Inflammatory macrophage treated with lipopolysaccharide for 1 hour (primary cell): ENCODE measurements at places on chromosomes 7 and 10.

GRCh38 chr10:36683421-36683820, 442.0 kb upstream of the ANKRD30A start:
- DNase-seq: no peak

GRCh38 chr7:122416336-122416735, 111.8 kb upstream of the FEZF1 start:
- no peak for DNase-seq

- no peak for DNase-seq
These were observed 123.6 kb upstream of the PPP2R2D start for GRCh38 chr10:131777162-131777561.

- DNase-seq: no peak
These were observed 87.7 kb downstream of the GFRA1 start for GRCh38 chr10:116185199-116185867.

GRCh38 chr7:147638566-147638965, 952.0 kb upstream of the C7orf33 start:
- no peak for DNase-seq

- DNase-seq: peak; percentile 62
These were observed 5.0 kb downstream of the TWIST1 start for GRCh38 chr7:19112274-19113001.

DNA sequence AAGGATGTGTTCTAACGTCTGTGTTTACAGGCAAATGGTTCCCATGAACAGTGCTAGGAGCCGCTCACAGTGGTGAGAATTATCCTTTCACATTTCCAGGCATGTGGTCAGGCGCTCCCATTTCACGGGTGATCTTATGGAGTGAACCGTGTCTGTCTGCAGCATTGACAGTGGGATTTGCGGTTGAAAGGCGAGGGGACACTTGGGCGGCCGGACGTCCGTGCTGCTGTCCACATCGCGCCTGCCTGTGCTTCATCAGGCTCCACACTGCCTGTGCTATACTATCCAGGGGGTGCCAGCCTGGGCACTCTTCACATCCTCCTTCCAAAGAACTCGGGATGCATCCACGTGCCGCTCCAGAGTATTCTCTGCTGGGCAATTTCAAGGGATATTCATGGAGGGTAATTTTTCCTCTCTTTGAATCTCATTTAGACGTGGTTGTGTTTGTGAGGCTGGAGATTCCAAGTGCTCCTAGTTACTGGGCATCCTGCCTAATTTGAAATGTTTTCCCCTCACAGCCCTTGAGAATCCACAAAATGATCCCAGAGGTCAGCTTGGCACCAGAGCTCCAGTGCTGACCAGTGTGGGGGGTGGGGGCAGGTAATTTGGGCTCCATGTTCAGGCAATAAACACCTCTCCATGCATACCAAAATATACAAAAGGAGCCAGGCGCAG, 61.9 kb upstream of the EBF3 start:
- no peak for DNase-seq

DNA sequence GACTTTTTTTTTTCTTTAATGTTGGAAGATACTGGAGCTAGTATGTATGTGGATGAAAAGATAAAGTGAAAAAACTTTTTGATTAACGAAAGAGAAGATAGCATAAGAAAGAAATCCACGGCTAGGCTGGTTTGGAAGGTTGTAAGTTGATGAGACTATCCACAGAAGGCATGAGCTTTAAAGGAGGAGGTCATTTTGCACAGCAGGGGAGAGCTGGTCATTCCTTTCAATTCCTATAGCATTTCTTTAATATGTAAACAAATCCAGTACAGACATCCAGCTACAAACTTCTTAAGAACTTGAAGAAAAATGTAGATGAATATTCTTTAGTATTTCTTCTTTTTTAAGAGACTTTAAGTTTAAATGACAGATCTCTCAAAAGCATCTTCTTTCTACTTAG, 281.3 kb downstream of the CACNA2D1 start:
- no peak for DNase-seq

DNA sequence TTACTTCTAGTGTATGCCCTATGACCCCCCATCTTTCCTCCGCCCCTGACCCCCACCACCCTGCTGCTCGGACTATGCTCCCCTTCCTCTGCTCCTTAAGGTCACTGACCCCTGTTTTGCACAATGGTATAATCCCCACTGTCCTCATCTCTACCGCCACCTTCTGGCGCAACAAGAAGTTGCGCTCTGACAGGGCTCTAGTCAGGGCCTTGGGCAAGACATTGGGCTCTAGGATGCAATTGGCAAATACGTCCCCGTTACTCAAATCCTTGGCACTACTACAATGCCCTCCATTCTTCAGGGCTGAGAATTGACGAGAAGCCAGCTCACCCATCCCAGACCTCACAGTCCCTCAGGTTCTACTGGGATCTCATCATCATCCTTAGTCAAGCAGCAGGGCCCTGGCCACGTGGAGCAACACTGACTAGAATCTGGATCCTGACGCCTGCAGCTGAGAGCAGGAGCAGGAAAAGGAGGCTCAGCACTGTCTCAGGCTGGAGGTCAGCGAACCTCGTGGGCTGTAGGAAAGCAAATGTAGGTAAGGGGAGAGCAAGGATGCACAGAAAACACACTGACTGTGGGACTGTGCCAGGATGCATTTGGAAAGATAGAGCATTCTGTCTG, 10.6 kb downstream of the LRIT2 start:
- peak; percentile 55 for DNase-seq

- no peak for DNase-seq
These were observed 80.3 kb downstream of the RAMP3 start for GRCh38 chr7:45237788-45238461.

- DNase-seq: peak; percentile 1
These were observed 112.8 kb upstream of the SFMBT2 start for GRCh38 chr10:7523656-7524055.

GRCh38 chr7:6106140-6106904, 75.1 kb downstream of the ANKRD61 start:
- DNase-seq: peak; percentile 34

GRCh38 chr7:30846378-30846777, 65.3 kb upstream of the AQP1 start:
- DNase-seq: no peak

- DNase-seq: no peak
These were observed 45.5 kb downstream of the GTF2IRD1 start for GRCh38 chr7:74498996-74499834.

GRCh38 chr7:12716134-12716681, 28.8 kb downstream of the ARL4A start:
- DNase-seq: no peak

GRCh38 chr10:71347587-71348395, 28.7 kb downstream of the SLC29A3 start:
- DNase-seq: no peak

DNA sequence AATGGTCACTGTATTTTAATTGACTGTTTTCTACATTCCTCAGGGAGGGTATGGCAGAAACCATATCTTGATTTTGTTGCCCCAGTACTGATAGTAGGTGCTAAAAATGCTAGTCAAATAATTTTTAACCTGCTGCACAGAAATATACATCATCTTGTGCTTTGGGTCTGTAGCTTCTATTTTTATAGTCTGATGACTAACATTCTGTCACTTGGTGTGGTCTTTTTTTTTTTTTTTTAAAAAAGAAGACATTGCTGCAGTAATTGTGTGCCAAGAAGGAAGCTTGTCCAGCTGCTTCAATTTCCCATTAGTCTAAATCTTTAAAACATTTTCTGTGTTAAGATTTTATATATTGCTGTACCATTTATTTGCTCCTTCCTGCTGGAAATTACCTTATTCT, 83.6 kb downstream of the ICA1 start:
- no peak for DNase-seq

GRCh38 chr10:119135513-119135881, 30.0 kb downstream of the SFXN4 start:
- peak; percentile 93 for DNase-seq

- peak; percentile 21 for DNase-seq
These were observed 158.0 kb downstream of the CAMK1D start for GRCh38 chr10:12507165-12507850.

DNA sequence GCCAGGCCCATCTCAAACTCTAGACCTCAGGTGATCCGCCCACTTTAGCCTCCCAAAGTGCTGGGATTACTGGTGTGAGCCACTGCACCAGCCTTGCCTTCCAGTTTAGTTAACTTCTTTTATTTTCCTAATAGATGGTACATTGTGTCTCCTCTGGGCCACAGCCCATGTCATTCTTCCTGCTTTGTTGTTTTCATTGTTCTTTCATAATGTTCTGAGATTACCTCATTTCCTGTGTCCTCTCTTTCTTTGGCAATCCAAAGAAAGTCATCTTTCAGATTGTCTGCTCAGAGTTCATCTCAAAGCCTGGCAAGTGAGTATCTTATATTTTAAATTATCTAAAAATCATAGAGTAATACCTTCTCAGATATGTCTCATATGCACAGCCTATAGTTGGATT, at the start of gene OLAH:
Gene OLAH (plus strand): TSS at position 270 of the 400 bp plus-strand sequence. CDS start 3,346 bp downstream, outside the sequence.
- DNase-seq: peak; percentile 29

GRCh38 chr10:102274062-102274461, 28.7 kb downstream of the GBF1 start:
- DNase-seq: no peak

- no peak for DNase-seq
These were observed 364.9 kb downstream of the ANKRD30A start for GRCh38 chr10:37490266-37490665.

- no peak for DNase-seq
These were observed 133.7 kb downstream of the SLC25A13 start for GRCh38 chr7:96188174-96188581.

DNA sequence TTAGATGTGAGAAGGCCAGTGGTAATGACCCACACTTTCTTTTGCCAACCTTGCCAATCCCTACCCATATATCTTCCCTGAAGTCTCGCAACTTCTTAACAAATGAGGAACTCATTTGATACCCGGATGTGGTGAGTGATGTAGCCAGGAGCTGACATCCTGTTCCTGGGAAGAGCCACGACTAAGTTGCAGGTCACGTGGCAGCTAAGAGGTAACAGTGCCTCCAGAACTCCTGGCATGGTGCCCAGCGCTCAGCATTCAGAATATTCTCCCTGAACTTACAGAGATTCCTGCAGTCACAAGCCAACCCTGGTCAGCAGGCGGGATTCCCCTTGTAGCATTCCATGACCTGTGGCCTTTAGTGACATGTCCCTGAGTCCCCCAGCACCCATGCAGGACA, 282.5 kb downstream of the GALNT17 start:
- DNase-seq: no peak

DNA sequence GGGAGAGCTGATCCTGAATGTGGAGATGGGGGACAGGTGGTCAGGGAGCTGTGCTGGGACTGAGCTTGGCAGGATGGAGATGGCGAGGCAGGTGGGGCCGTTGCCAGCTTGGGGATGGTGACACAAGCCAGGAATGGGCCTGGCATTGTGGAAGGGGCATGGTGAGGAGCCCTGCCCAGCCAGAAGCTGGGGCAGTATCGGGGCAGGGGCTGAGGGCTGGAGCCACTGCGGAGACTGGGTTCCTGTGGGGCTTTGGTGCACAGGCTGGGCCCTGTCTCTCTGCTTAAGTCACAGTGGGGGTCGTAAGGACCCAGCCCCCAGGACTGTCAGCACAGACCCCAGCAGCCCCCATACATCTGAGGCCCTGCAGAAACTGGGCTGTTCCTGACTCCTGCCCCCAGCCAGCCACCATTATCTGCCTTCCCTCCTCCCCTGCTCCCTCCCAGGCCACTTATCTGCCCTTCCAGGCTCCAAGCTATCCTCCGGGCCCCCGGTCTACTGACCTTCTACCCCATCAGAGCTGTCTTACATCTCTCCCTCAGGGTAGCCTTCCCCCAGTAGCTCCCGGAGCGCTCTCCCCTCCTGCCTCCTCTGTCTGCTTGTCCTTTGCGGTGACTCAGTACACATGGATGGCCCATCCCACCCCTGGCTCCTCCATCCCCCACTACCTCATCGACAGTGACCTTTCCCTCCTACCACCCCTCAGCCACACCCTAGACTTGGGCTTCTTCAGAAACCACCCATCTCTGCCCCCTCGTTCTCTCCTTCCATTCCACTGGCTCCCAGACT, 44.2 kb downstream of the PPIF start:
- no peak for DNase-seq

DNA sequence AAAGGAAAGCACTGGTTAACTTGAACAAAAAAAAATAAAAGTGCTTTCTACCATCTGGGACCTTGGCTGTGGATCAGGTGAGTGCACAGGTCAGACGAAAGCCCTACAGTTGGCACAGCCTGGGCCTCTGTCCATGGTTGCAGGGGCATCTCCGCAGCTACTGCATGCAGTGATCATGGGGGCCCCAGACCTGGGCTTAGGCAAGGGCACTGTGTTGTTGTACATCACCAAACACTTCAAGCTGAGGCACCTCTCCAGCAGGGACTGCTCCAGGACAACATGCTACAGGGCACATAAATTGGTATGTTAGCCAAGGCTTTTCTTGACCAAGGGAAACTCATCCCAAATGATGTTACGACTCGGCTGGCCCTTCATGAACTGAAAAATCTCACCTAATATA, 23.5 kb downstream of the KLHL7 start:
- DNase-seq: no peak

- no peak for DNase-seq
These were observed 438.0 kb downstream of the ETV1 start for GRCh38 chr7:13551503-13551902.

DNA sequence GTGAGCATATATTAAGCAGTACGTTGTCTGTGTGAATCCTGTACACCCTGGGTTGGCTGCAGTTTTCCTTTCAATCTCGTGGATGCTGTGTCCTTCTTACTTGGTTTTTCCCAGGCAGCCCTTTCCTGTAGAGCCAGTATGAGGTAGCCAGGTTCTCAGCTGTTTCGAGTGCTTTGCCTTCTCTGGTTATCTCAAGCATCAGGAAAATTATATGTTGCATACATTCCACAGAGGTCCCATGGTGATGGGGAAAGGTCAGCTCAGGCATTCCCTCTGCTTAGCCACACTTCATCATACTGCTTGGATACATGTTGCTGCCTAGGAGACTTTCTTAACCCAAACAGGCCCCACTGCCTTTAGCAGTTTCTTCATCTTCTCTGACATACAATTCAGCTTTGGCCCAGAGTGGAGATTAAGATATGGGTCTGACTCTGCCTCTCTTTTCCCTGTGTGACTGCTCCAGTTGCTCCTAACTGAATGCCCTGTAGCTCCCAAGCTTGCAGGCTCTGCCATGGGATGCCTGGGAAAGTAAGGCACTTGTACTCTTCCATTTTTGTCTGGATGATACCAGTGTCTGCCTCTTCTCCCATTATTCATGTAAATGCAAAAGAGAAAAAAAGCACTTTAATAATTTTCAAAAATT, 11.3 kb downstream of the GNAI1 start:
- DNase-seq: no peak

DNA sequence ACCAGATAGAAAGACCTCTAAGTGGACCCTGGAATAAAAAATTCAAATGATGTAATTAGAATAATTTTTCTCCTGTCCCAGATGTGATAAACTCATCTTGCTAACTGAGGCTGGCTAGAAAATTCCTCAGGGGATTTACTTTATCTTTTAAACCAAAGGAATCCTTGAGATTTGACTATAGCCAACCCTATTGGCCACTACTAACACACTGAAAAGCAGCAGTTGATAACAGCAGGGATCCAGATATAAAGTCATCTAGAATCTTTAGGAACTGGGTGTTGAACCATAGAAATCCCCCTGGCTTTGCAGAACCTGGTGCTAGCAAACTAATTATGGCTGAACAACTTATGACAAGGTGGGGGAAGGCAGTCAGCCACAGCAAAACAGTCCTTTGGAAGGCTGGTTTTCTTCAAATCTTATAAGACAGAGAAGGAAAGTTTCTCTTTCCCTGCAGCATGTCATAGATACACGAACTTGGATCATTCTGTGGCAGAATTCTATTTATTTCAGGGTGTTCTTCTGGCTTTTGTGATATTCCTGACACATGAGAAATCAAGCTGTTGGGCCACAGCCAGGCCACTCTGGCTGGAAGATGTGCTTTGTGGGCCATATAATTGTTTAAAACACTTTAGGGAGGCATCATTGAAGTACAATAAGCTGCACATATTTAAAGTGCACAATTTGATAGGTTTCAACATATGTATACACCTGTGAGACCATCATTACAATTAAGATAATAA, 643.6 kb downstream of the SORCS3 start:
- DNase-seq: no peak
